Cerebellum (tissue), 4 donors: ENCODE measurements at places on chromosomes 16 and 17.

DNA sequence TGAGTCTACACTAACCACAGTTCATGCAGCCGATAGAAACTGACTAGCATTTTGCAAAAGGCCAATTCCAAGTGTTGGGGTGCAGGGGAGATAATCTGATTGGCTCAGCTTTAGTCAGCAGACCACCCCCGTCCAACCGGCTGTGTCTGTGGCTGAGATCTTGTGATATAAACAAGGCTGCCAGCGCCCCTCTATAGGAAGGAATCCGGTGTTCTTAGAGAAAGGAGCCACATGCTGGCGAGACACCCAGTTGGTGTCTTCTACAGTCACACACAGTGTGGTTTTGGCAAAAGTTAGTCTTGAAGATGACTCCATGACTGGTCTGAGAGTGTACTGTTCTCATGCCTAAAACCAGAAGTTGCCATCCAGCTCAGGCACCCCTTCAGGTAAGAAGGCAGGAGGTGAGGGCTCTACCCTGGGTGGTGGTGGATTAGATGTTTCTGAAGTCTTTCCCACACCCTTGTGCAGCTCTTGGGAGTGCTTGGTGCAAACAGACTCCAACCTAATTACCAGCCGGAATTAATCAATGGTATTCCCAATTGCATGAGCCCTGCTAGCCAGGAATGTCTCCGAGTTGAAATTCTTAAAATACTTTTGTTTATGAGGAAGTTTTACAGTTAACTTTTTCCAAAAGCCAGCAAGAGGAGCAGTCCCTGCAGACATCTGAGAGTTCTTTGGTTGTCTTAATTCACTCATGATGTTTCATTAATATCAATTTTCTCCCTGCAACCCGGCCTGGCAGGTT lies 172.3 kb upstream of the IRX6 start:
- DNase-seq = no peak

DNA sequence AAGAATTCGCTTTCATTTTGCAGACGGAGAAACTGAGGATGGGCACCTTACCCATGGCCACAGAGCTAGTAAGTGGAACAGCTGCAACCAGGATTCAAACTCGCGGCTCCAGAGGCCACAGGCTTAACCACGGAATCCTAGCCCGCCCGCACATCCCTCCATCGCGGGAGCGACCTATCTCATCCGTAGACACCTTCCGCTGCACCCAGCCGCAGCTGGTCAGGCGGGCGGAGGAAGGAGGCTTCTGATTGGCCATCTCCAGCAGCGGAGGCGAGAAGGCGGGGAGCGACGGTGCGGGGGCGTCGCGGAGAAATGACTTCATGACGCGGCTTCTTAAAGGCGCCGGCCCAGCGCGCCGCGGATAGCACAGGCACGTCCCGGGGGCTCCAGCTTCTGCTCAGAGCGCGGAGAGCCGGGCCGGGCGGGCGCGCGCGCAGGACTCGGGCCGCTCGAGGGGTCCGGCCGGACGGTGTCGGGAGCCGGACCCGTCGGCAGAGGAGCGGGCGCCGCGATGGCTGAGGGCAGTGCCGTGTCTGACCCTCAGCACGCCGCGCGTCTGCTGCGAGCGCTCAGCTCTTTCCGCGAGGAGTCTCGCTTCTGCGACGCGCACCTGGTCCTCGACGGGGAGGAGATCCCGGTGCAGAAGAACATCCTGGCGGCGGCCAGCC lies at the start of gene GAN:
TSS of gene GAN (plus strand) at position 360 of the 668 bp plus-strand sequence. CDS start at position 512, 152 bp downstream.
- DNase-seq = peak; percentile 96

DNA sequence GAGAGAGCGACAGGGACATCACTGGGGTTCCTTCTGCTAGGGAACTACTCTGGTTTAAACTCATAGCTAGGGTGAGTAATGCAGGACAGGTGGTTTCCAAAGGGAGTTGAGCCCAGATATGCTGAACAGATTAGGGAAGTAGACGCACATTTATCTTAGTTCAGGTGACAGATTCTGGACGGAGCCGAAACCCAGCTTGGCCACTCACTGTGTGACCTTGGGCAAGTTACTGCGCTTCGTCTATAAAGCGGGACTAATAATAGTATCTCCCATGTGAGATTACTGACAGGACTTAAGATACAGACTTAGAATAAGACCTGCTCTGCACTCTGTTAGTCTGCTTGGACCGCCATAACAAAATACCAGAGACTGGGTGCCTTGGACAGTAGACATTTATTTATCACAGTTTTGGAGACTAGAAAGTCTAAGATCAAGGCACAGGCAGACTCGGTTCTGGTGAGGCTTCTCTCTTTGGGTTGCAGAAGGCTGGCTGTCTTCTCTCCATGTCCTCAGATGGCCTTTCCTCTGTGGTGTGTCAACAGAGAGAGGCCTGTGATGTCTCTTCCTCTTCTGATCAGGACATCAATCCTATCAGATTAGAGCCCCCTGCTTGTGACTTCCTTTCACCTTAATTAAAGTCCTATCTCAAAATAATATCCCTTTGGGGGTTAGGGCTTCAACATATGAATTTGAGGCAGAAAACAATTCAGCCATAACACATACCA lies 12.1 kb downstream of the SCNN1G start:
- DNase-seq = no peak

DNA sequence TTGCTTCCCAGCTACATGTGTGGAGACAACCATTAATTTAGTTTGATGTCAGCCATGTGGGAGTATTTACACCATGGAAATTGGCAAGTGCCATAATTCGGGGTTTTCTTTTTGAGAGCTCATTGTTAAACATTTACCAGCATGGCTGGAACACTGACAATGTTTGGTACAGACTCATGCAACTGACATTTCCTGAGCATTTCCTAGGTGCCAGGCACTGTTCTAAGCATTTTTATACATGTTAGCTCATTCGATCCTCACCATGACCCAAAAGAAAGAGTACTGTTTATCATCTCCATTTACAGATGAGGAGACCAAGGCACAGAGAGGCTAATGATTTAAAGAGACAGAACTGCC lies 86.9 kb downstream of the FOXL1 start:
- no peak for DNase-seq

- no peak for DNase-seq
These were observed 285.2 kb downstream of the SEC14L1 start for GRCh38 chr17:77425791-77426641.

GRCh38 chr17:22704674-22705073 lies 1012.4 kb downstream of the KCNJ18 start:
- DNase-seq = no peak

- DNase-seq = no peak
These were observed 4.3 kb upstream of the NPW start for GRCh38 chr16:2015117-2015946.

DNA sequence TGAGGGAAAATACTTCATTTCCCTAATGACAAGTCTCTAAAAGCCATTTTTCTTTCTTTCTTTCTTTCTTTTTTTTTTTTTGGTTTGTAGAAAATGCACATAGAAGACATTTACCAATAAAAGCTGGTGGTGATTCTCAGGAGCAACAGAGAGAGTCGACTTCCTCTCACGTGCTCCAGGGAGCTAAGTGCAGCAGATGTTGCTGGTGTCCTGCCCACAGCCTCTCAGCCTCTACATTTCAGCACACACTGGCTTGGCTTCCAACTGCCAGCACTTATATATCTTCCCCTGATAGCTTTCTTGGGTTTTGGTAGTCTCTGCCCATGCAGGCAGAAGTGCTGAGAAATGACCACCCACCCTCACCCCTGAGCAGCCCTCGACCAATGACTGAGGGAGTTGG lies 58.4 kb upstream of the MARCHF10 start:
- DNase-seq = no peak

DNA sequence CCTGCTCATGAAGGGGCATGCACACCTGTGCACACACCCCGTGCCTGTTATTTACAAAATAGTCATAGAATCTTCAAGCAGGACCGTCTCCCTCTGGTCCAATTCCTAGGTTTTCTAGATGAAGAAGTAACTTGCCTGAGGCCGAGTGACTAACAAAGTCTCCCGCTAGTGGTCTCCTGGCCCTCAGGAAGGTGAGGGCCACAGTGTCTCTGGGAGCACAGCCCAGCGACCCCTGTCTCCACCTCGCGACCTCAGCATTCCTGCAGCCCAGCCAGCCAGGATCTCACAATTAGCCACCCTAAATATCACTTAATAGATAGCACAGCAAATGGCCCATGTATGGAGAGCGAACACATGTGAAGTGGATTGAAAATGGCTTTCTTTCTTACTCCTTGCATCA lies 30.5 kb upstream of the CACNG1 start:
- no peak for DNase-seq

DNA sequence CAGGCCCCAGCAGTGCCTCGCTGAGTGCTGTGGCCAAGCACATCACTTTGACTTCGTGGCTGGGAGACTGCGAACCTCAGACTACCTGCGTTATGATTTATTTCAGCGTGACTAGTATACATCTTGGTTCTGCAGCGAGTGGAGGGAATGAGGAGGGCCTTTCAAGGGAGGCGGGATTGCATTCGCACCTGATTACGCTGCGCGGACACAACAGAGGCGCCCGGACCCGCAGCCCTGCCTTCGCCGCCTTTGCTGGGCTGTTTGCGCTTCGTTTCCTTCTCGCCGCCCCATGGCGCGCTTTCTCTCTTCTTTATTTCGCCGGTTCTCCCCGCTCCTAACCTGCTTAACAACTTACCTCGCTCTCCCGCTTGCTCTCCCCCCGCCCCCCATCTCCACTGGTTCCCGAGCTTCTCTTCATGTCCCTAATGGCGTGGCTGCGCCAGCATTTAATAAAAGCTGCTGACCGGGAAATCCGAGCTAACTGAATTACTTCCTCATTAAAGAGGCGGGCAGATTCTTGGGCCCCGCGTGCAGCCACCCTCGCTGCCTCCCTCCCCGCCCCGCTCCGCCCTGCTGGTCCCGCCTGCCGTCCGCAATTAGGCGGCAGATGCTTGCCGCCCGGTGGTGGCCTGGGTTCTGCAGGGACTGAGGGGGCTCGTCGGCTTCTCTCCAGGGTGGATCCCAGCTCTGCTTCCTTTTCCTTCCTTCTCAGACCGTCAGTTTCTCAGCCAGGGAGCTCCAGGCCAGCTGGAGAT lies 257.6 kb upstream of the SDK2 start:
- peak; percentile 17 for DNase-seq

- no peak for DNase-seq
These were observed 142.4 kb downstream of the TOX3 start for GRCh38 chr16:52404546-52404945.

GRCh38 chr17:5379351-5380107 lies 39.9 kb downstream of the NUP88 start:
- no peak for DNase-seq

DNA sequence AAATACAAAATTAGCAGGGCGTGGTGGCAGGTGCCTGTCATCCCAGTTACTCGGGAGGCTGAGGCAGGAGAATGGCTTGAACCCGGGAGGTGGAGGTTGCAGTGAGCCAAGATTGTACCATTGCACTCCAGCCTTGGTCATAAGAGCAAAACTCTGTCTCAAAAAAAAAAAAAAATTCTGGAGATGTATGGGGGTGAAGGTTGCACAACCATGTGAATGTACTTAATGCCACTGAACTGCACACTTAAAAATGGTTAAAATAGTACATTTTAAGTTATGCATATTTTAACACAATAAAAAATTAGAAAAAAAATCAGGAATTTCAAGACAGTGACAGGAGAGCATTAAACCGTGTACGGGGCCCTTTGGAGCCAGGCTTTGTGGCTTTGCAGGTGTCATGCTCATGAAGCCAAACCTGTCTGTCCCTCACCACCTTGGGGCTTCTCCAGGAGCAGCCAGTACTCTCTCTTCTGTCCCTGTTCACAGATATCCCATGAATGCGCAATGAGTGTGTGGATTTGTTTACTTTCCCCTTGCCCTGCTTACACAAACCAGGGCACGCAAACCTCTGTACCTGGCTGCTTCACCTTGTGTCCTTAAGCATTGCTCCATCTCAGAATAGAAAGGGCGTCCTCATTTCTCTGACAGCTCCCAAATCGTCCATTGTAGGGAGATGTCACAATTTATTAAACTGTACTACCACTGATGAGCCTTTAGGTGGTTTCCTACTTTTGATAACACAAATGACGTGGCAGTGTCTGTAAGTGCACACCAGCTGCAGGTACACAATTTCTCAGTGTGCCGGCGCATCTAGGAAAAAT lies 58.2 kb upstream of the CBX4 start:
- DNase-seq = no peak

- DNase-seq = no peak
These were observed 731 bp upstream of the EXOC7 start for GRCh38 chr17:76104140-76104895.

DNA sequence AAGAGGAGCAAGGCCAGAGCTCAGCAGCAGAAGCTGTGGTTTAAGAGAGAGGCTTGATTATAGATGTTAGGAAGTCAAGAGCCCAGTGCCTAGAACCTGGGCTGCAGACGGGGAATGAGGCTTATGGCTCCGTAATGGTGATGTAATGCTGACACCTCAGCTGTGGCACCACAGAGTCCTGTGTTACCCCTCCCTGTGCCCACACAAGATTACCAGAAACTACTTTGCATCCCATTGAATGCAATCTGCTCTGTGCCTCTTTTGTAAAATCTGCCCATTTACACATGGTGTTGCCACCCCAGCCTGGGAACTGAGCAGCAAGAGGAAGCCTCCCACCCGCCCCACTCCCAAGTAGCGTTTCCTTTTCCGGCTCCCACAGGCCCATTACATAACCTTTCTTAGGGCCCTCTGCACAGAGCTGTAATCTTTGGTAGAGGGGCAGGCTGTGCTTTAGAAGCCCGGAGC lies 57.0 kb downstream of the PITPNC1 start:
- no peak for DNase-seq

DNA sequence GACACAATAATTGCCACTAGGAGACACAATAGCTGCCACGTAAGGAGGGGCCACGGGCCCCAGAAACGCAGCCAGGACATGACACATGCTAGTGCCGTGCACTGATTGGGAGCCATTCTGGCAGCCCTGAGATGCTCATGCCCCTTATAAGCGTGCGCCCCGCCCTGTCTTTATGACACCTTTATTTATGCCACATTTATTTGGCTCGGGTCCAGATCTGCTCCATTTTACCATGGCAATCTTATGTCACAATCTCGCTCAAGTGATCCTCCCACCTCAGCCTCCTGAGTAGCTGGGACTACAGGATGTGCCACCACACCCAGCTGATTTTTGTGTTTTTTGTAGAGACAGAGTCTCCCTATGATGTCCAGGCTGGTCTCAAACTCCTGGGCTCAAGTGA lies 43.8 kb upstream of the NF1 start:
- DNase-seq = no peak

DNA sequence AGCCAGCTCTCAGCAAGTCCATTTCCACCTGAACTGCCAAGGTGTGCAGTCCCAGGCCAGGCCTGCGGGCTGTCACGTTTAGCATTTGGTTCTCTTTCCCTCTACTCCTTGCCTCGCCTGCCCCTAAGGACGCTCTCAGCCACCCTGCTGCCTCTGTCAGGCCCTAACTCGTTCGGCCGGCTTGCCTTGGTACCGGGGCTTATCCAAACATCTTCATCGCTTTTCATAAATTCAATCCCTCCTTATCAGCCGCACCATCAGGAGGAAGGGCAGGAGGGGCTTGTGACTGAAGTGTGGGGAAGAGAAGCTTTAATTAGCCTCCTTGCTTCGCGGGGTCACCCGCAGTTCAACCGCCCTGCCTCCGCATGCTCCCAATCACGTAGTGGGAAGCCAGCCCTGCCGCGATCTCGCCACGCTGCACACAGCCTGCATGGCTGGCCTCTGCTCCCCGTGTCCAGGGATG lies 231.1 kb downstream of the SOX9 start:
- peak; percentile 50 for DNase-seq
